CD4-positive, alpha-beta T cell treated with Interleukin-12 subunit alpha and Interleukin-12 subunit beta, for 1 hour (primary cell): ENCODE measurements at places on chromosomes 5 and 9.

DNA sequence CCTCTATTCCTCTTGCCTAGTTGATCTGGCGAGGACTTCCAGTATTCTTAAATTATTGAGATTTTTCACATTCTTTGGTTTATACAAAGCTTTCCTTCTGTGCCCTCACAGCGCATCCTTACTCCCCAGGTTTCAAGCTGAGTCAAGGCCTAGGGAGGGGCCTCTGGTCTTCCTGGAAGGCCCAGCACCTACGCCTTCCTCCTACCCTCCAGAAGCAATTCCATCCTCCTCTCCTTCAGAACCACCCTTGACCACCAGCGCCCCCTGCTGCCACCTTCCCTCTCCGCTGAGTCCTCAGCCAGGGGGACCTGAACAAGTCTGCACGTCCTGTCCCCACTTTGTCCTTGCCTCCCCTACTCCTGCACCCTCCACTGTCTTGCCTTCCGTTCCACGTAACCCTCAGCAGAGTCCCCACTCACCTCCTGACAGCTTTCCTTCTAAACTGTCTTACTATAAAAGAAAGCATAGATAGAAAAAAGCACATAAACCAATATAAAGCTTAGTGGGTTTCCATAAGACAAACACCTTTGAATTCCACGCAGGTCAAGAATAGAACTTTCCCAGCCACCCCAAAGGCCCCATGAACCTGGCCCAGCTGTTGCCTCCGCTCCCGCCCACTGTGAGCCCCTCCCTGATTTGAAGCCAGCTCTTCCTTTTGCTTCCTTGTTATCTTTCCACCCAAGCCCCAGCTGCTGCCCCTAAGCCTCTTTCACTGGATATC, 63.0 kb upstream of the CTSL start:
- no peak for DNase-seq

GRCh38 chr5:132425009-132425937, 55.8 kb downstream of the SLC22A5 start:
- DNase-seq: peak; percentile 81

GRCh38 chr5:125236981-125237380, 490.5 kb upstream of the ZNF608 start:
- DNase-seq: no peak

DNA sequence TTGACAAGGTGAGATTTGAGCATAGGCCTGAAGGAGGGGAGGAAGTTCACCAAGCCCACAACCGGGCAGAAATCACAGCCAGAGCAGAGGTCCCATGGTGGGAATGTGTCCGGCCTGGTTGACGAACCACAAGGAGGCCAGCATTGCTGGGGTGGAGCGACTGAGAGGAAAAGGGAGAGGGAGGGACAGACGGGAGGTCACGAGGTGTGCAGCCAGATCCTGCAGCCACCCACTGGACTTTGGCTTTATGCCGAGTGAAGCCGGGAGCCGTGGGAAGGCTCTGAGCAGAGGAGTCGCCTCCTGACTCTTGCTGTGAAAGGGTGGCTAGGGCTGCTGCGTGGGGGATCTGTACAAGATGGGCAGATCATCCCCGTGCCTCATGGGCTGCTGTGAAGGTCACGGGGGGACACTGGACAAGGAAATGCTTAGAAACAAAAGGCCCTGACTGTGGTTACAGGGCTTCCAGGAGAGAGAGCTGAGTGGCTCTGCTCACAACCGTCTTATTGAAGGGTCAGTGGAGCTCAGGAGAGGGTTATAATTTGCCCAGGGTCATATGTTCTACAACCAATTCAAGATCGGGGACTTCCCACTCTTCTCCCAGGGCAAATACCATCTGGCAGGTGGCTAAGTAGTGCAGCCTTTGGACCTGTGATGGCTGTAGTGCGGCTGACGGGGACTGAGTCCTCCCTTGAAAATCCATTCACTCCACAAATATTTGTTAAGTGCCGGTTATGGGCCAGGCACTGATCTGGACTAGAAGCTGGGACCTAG, 15.6 kb upstream of the CD74 start:
- no peak for DNase-seq

DNA sequence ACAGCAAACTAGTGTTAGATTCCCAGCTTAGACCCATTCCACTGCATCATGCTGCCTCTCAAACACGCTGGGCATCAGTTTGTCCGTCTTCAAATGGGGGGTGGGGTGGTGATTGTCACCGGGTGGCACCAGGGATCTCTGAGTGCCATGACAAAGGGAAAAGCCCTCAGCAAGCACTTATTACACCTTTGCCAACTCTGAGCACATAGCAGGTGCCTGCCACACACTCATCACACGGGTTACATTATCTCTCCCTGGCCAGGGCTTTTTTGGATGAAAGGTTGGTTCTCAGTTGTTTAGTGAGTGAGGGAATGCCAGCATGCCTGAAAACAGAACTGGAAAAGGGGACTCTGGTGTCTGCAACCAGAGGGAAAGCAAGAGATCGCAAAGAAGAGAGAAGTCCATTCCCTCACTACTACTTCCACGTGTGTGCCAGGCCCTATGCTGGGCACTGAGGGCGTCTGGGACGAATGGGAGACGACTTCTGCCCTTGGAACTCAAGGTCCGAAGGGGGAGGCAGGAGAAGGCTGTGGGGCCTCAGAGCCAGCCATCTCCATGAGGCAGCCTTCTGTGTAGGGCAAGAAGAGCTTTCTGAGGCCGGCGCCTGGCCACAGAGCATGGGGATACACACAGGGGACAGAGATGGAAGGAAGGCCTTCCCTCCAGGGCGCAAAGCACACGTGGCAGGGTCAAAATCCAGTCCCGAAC, 48.9 kb downstream of the PAX5 start:
- DNase-seq: no peak
